ENCODE measurements at places on chromosomes 3 and 15. TPM values are rescaled to one million over a fixed set of nuclear protein-coding genes. Genes with fewer than 3 reads are reported as not detected.
A peak's percentile ranks its signal among the peaks of the same experiment; 100 is the strongest.

DNA sequence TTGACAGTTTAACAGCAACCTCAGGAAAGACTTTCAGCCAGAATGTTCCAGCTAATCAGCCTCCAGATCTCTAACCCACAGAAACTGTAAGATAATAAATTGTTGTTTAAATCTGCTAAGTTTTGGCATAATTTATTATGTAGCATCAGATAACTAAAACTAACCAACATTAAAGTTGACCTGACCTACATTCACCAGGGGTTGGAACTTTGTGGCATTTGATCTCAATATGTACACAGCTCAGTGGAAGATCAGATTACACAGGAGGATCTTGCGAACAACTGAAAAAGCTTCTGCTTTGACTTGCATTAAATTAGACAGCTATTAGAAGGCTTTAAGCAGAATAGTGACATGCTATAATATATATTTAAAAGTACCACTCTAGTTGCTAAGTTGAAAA, 91.4 kb upstream of the POU1F1 start:
- peak; percentile 6 for DNase-seq

DNA sequence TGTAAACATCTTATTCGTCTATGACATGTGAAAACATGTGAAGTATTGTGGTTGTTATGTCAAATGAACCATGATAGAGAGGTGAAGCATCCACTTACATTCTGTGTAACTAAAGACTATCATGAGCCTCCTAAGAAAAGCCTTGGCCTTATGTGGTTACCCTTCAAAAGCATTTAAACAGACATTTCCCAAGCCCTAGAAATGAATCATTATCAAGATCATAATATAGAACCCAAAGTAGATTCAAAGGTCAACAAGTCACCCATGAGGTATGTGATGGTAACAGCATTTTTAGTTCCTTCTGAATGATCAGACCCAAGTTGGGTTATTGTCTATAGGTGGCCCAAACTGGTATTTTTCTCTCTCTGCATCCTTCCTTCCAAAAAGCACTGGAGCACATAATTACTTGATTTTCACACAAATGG, 408.0 kb downstream of the TBL1XR1 start:
- DNase-seq, result no peak

GRCh38 chr3:131038326-131038725, 11.6 kb downstream of the NEK11 start:
- peak; percentile 46 for DNase-seq

Gene CCR2
- total RNA-seq, result not detected

Gene GPR15
- total RNA-seq, result not detected

All from fibroblast of lung (primary cell).